Stimulated activated CD4-positive, alpha-beta T cell treated with anti-CD3 and anti-CD28 coated beads, Interleukin-1b, Interleukin-23, amount 100 ng/mL, for 24 hours (primary cell): ENCODE measurements at places on chromosomes 16 and 17.

DNA sequence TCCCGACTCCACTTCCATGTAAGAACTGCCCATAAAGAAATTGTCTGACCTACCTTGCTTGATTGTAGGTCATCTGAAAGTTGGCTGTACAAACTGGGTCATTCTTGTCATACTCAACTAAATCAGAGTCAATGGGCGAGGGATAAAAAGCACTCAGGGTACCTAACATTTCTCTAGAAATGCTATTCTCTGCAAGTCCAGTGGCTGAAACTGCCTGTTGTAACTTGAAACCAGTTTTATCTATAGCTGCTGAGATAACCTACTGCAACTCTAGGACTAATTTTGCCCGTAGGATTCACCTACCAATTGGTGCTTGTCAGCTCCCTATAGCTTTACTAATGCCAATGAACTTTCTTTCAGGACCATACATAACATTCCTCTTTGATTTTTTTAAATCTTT is 100.1 kb upstream of the GRIN2A start:
- no peak for DNase-seq

GRCh38 chr17:71966055-71966454 is 154.8 kb upstream of the SOX9 start:
- DNase-seq = no peak

GRCh38 chr16:4544473-4544872 is 5.9 kb upstream of the CDIP1 start:
- no peak for DNase-seq

GRCh38 chr17:10316801-10317542 is 55.8 kb downstream of the MYH13 start:
- DNase-seq = no peak
